ENCODE measurements at places on chromosomes 2 and 18. TPM values are rescaled to one million over a fixed set of nuclear protein-coding genes. Genes with fewer than 3 reads are reported as not detected.

- no peaks in the 10 kb centered on the region for H3K27me3 ChIP-seq
- H3K36me3 ChIP-seq: no peaks in the 10 kb centered on the region
- H3K4me3 ChIP-seq: no peak overlapping the region
- H3K27ac ChIP-seq: no peak overlapping the region
These were observed 135.7 kb upstream of the EPC2 start for GRCh38 chr2:148508878-148509287.

GRCh38 chr2:62884514-62884913, 166.1 kb upstream of the OTX1 start:
- DNase-seq: peak; percentile 59
- H3K27ac ChIP-seq: no peak overlapping the region
- peaks cover 14% of the 10 kb centered on the region for H3K4me1 ChIP-seq

- H3K4me3 ChIP-seq: no peak overlapping the region
- no peak for DNase-seq
- no peak overlapping the region for H3K27ac ChIP-seq
- H3K27me3 ChIP-seq: no peaks in the 10 kb centered on the region
These were observed 46.9 kb downstream of the GORASP2 start for GRCh38 chr2:170975943-170976270.

DNA sequence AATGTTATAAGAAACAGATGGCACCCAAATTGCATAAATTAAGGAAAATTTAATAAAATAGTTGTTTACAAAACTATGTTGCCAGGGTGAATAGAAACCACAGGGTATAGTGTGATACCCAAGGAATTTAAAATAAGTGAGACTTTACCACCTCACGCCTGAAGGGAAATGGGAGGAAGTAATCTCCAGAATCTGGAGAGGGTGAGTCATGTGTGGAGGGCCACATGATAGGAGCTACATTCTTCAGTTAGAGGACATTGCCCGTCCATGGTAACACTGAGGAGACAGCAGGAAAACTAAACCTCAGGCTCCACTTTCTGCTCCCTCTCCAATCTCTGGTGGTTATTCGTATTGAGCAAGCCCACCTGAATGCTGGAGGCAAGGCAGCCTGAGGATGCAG, 97.2 kb upstream of the NXPH2 start:
- H3K27me3 ChIP-seq: no peaks in the 10 kb centered on the region
- H3K27ac ChIP-seq: no peak overlapping the region
- no peak overlapping the region for H3K4me3 ChIP-seq
- no peak for DNase-seq

DNA sequence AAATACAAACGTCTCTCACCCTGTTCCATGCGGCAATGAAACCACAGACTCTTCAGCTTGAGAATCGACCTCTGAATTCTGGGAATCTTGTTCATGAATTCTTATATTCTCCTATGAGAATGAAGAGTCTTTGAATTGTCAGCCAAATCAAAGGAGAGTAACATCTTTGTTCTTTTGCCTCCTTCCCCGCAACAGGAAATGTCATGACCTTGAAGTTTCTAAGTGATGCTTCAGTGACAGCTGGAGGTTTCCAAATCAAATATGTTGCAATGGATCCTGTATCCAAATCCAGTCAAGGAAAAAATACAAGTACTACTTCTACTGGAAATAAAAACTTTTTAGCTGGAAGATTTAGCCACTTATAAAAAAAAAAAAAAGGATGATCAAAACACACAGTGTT, 21.8 kb downstream of the TNFAIP6 start:
- peaks cover 5% of the 10 kb centered on the region for H3K4me1 ChIP-seq
- no peak for DNase-seq
- H3K4me3 ChIP-seq: no peak overlapping the region
- no peaks in the 10 kb centered on the region for H3K36me3 ChIP-seq
- H3K27ac ChIP-seq: no peak overlapping the region

GRCh38 chr2:12606472-12607000, 110.2 kb upstream of the TRIB2 start:
- no peak overlapping the region for H3K27ac ChIP-seq
- no peak overlapping the region for H3K4me3 ChIP-seq
- H3K36me3 ChIP-seq: no peaks in the 10 kb centered on the region
- H3K4me1 ChIP-seq: no peaks in the 10 kb centered on the region
- no peaks in the 10 kb centered on the region for H3K27me3 ChIP-seq
- DNase-seq: peak; percentile 8

DNA sequence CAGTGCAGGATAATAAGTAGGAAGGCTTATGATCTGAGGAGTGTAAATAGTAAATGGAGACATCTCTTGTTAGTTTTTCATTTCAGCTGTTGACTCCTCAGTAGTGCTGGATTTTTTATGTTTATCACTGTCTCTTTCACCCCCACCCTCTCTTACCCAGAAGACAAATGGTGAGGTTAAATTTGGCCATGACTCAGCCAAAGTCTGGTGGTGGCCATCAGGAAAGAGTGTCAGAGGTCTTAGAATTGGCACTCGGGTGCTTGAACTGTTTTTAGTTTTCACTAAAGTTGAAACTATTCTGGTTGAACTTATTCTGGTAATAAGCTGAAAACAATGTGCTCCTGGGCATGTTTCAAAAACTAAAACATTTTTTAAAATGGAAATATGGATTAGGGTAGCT, 123.3 kb downstream of the FHOD3 start:
- no peaks in the 10 kb centered on the region for H3K27me3 ChIP-seq
- no peaks in the 10 kb centered on the region for H3K36me3 ChIP-seq
- no peak overlapping the region for H3K4me3 ChIP-seq
- H3K27ac ChIP-seq: no peak overlapping the region
- no peaks in the 10 kb centered on the region for H3K4me1 ChIP-seq

Gene RTP5
- not detected for total RNA-seq

Gene M1AP
- total RNA-seq: not detected

Gene COLEC12
- total RNA-seq: 13.8 TPM

- no peaks in the 10 kb centered on the region for H3K4me1 ChIP-seq
- no peak overlapping the region for H3K27ac ChIP-seq
- no peaks in the 10 kb centered on the region for H3K27me3 ChIP-seq
- H3K4me3 ChIP-seq: no peak overlapping the region
These were observed 548.4 kb upstream of the FSHR start for GRCh38 chr2:49702740-49703139.

Gene SULT1C2
- total RNA-seq: not detected

DNA sequence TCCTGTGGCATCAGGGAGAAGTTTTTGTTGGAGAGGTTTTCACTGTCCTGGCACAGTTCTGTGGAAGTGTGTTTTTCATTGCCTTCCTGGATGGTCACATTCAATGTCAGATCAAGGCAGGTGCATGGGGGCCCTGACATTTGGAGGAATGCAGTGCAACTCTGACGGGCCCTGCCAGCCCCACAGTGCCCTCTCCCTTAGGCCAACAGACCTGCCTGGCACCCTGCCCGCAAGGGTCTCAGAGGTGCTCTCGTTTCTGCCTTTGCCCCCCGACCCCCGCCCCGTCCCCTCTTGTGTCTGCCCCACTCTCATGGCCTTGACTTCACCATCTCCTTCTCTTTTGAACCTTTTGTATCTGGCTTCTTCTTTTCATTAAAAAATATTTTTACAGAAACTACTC, 257.2 kb upstream of the HDAC4 start:
- no peaks in the 10 kb centered on the region for H3K27me3 ChIP-seq
- H3K36me3 ChIP-seq: no peaks in the 10 kb centered on the region
- no peak overlapping the region for H3K4me3 ChIP-seq
- no peak overlapping the region for H3K27ac ChIP-seq
- H3K4me1 ChIP-seq: no peaks in the 10 kb centered on the region

GRCh38 chr2:189783451-189783926, 650 bp downstream of the ORMDL1 start:
- DNase-seq: no peak
- no peaks in the 10 kb centered on the region for H3K27me3 ChIP-seq
- H3K36me3 ChIP-seq: peaks cover 3% of the 10 kb centered on the region
- H3K4me1 ChIP-seq: peaks cover 16% of the 10 kb centered on the region

Gene EPC2
- 25.2 TPM for total RNA-seq

DNA sequence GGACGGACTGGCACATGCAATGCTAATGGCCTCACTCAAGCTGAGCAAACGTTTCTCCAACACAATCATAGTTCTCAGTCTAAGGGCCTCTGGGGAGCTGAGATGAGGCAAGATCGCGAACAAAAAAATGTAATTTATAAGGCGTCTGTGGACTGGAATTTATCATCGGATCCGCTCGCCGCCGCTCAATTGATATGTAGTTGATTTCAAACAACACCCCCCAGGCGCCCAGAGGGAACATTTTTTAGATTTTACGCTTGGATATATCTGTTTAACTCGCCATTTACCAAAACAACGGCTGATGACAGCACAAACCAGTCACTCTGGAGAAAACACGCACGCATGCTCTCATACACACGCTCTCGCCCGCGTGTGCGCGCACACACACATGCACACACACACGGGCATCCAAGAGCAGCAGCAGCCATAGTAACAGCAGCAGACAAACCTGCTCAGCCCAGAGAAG, 335.8 kb downstream of the SMAD2 start:
- H3K4me3 ChIP-seq: no peak overlapping the region
- no peaks in the 10 kb centered on the region for H3K36me3 ChIP-seq
- H3K4me1 ChIP-seq: no peaks in the 10 kb centered on the region
- H3K27ac ChIP-seq: no peak overlapping the region
- DNase-seq: no peak

GRCh38 chr2:137847443-137847842, 116.8 kb upstream of the HNMT start:
- H3K27ac ChIP-seq: no peak overlapping the region
- no peaks in the 10 kb centered on the region for H3K4me1 ChIP-seq
- no peaks in the 10 kb centered on the region for H3K27me3 ChIP-seq
- DNase-seq: no peak
- H3K4me3 ChIP-seq: no peak overlapping the region

DNA sequence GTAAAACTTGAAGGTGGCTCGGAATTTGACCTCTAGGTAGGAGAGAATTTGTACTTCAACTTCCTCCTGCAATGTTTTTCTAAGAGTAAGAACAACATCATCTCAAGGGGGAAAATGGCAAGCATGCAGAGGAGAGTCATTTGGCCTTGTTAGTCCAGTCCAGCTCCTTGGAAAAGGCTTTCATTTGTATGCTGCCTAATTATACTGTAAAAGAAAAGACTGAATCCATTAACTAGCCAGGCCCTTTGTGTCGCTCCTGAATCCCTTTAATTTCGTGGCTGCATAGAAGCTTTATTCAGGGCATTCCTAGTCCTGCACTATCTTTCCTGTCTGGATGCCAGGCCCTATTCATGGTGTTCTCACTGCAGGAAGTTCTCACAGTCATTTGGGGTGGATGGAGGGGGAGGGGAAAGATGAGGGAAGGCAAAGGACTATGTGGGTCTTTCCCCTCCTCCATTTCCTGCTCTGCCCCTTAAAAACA, 36.0 kb downstream of the PHLPP1 start:
- no peaks in the 10 kb centered on the region for H3K27me3 ChIP-seq
- peak overlapping the region; percentile 46 for H3K27ac ChIP-seq
- peak overlapping the region; percentile 16 for H3K4me3 ChIP-seq
- H3K4me1 ChIP-seq: peaks cover 22% of the 10 kb centered on the region
- peak; percentile 71 for DNase-seq

Gene STK25
- total RNA-seq: 236 TPM

Gene NEUROD1
- total RNA-seq: not detected

DNA sequence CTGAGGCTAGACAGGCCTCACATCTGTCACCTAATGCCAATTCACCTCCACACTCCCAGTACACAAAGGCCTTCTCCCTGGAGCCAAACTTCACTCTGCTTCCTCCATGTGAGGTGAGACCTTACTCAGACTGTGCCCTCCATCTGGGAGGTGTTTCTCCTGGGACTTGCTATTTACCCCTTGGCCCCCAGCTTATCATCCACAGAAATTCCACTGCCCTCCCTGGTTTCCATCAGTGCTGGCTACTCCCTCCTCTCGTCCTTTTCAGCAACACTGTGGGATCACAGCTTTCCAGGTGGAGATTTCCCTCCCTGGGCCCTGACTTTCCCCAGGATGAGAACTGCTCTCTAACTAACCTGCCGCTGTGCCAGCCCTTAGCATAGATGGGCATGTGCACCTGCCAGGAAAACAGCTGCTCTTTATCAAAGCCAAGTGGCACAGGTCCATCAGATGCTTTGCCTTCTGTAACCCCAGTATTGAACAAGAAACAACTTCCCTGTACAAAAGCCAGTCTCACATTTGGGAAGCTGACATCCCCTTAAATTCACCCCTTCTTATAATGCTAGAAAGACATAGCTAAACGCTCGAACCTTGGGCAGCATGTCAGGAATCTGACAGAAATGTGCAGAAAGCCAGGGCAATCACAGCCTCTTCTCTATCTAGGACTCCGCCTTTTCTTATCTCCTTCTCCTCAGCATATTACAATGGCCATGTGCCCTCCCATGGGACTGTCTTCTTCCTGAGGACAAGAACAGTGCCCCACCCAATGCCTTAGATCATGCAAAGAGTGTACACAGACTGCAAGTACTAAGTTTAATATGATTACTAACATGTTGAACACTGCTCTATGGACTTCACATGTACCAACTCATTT, 535.5 kb upstream of the ID2 start:
- H3K4me1 ChIP-seq: peaks cover 18% of the 10 kb centered on the region
- no peak for DNase-seq
- H3K4me3 ChIP-seq: no peak overlapping the region

- no peak overlapping the region for H3K4me3 ChIP-seq
- no peaks in the 10 kb centered on the region for H3K36me3 ChIP-seq
- H3K27me3 ChIP-seq: no peaks in the 10 kb centered on the region
- H3K27ac ChIP-seq: no peak overlapping the region
These were observed 154.9 kb downstream of the PTGR3 start for GRCh38 chr18:75054046-75054445.

GRCh38 chr2:144812288-144812687, 292.4 kb upstream of the ZEB2 start:
- H3K4me3 ChIP-seq: no peak overlapping the region
- H3K4me1 ChIP-seq: no peaks in the 10 kb centered on the region
- no peaks in the 10 kb centered on the region for H3K27me3 ChIP-seq

DNA sequence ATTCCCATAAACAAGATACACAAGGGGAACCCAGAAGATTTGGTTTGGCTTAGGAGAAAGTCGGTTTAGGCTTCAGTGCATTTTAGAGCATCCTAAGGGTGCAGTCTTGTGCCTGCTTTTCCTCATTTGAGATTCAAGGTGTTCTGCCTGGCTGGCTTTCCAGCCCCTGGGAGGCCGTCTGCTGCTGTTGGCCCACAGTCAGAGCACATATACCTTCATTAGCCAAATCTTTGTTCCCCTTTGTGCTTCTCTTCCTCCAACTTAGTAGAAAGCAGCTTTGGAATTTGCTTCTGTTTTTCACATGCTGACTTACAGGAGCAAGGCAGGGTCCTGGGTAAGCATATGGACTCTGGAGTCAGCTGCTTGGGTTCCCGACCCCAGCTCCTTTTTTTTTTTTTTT, 477.1 kb upstream of the TCF4 start:
- no peaks in the 10 kb centered on the region for H3K4me1 ChIP-seq
- H3K4me3 ChIP-seq: no peak overlapping the region
- H3K36me3 ChIP-seq: no peaks in the 10 kb centered on the region
- no peak for DNase-seq

- H3K27ac ChIP-seq: no peak overlapping the region
- no peaks in the 10 kb centered on the region for H3K27me3 ChIP-seq
- DNase-seq: no peak
- no peak overlapping the region for H3K4me3 ChIP-seq
These were observed 50.7 kb downstream of the STRN start for GRCh38 chr2:36915627-36916026.

DNA sequence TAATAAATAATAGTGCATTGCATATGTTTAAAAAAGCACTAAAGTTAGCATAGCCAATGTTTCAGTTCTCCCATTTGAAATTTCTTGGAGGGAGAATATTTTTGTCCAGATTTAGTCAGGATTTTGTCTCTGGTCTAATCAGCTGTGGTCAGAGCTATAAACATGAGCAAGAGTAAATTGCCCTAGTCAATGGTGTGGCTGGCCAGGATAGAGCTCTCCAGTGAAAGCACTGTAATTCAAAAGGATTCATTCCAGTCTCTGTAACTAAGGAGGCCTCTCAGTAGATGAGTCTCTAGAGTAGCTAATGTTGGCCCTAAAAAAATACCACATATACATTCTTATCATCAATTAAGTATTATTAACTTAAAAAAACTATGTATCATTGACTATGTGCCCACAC, 241.6 kb downstream of the CDCA7 start:
- H3K36me3 ChIP-seq: no peaks in the 10 kb centered on the region
- no peaks in the 10 kb centered on the region for H3K27me3 ChIP-seq
- no peaks in the 10 kb centered on the region for H3K4me1 ChIP-seq
